ENCODE measurements at places on chromosomes 13 and 19. TPM values are rescaled to one million over a fixed set of nuclear protein-coding genes. Genes with fewer than 3 reads are reported as not detected.

PSG3 gene
- not detected for total RNA-seq

KIR2DL1 gene
- not detected for total RNA-seq

CD22 gene
- total RNA-seq, result 7.6 TPM

MRPS12 gene
- total RNA-seq, result 44.7 TPM

GNA15 gene
- total RNA-seq, result 28.2 TPM

ZNRF4 gene
- not detected for total RNA-seq

DZIP1 gene
- total RNA-seq, result 30.0 TPM

POSTN gene
- total RNA-seq, result 60.9 TPM

HSH2D gene
- 0.74 TPM for total RNA-seq

- H3K36me3 ChIP-seq, result no peaks in the 10 kb centered on the region
- H3K27me3 ChIP-seq, result no peaks in the 10 kb centered on the region
- H3K27ac ChIP-seq, result no peak overlapping the region
- DNase-seq, result no peak
- H3K4me3 ChIP-seq, result no peak overlapping the region
- H3K4me1 ChIP-seq, result no peaks in the 10 kb centered on the region
Measured at GRCh38 chr13:96690998-96691397, 303.3 kb downstream of the OXGR1 start.

DNA sequence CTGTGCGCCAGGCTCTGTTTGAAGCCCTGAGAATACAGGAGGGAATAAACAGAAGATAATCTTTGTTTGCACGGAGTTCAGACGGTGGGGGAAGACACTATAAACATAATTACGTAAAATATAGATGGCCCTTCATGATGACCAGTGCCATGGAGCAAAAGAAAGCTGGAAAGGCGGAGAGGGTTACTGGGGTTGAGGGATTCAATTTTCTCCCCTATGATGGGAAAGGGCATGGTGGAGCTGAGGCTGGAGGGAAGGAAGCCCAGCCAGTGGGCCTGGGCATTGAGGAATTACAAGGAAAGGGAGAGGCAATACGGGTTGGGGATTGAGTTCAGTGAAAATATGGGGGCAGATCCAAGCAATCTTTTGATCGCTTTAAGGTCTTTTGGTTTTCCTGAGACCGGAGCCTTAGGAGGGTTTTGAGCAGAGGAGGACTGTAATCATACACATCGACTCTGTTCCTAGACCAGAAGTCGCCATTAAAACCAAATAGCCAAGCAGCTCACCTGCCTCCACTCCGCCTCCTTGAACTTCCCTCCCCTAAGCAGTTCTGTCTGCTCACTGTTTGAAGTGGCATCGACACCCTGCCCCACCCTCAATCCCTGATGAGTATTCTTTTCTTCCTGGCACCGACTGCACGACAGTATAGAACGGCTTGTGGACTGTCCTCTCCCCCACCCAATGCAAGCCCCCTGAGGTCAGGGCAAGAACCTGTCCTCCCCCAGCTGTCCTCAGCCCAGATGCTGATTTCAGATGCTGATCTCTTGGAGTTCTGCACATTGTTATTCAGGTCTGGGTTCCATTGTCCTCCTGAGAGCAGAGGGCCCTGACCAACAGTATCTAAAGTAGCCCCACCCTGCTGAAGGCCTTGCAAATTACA is 813 bp upstream of the ZNF296 start:
- H3K27ac ChIP-seq, result peak overlapping the region; percentile 66
- no peak for DNase-seq
- peaks cover 53% of the 10 kb centered on the region for H3K4me1 ChIP-seq
- H3K4me3 ChIP-seq, result peak overlapping the region; percentile 63

DNA sequence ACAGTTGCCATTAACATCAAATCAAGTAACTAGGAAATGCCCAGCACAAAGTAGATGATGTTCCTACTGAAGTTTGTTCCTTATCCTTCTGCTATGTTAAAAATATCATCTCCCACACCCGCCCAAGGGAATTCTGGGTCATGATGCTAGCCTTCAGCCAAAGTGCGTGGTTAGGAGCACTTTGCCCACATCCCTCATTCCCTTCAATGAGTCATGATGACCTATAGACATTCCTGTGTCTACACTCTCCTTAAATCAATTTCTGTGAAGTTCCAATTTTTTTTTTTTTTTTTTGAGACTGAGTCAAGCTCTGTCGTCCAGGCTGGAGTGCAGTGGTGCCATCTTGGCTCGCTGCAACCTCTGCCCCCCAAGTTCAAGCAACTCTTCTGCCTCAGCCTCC is 17.0 kb downstream of the RXFP2 start:
- H3K27ac ChIP-seq, result no peak overlapping the region
- H3K36me3 ChIP-seq, result no peaks in the 10 kb centered on the region
- H3K4me3 ChIP-seq, result no peak overlapping the region
- DNase-seq, result no peak

- DNase-seq, result no peak
- H3K27ac ChIP-seq, result no peak overlapping the region
- H3K27me3 ChIP-seq, result no peaks in the 10 kb centered on the region
- H3K4me1 ChIP-seq, result no peaks in the 10 kb centered on the region
- H3K4me3 ChIP-seq, result no peak overlapping the region
Measured at GRCh38 chr13:96848286-96848685, 146.0 kb downstream of the OXGR1 start.

GRCh38 chr13:38494445-38494844 is 144.8 kb downstream of the UFM1 start:
- H3K4me1 ChIP-seq, result no peaks in the 10 kb centered on the region
- no peak overlapping the region for H3K4me3 ChIP-seq
- H3K36me3 ChIP-seq, result no peaks in the 10 kb centered on the region
- no peak overlapping the region for H3K27ac ChIP-seq
- no peaks in the 10 kb centered on the region for H3K27me3 ChIP-seq

- no peaks in the 10 kb centered on the region for H3K36me3 ChIP-seq
- peak overlapping the region; percentile 4 for H3K27ac ChIP-seq
- peaks cover 61% of the 10 kb centered on the region for H3K4me1 ChIP-seq
- H3K27me3 ChIP-seq, result no peaks in the 10 kb centered on the region
Measured at GRCh38 chr13:79490824-79491223, 9.9 kb downstream of the NDFIP2 start.

DNA sequence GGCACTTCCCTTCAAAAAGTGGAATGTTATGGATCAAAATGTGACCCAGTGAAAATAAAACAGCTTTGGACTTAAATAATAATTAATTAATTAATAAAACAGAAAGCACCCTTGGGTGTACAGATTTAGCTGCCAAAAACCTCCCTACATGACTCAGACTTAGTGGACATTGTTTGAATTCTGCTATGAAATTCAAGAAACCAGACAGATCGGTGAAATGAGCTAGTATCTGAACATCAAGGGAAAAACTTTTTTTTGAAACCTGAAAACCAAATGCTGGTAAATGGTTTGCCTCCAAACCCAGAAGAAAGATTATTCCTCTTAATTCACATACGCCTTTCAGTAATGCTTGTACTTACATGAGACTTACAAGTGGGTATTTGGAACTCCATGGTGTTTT is 33.5 kb downstream of the SOX21 start:
- H3K4me3 ChIP-seq, result no peak overlapping the region
- no peaks in the 10 kb centered on the region for H3K36me3 ChIP-seq
- no peak overlapping the region for H3K27ac ChIP-seq
- H3K27me3 ChIP-seq, result no peaks in the 10 kb centered on the region

DNA sequence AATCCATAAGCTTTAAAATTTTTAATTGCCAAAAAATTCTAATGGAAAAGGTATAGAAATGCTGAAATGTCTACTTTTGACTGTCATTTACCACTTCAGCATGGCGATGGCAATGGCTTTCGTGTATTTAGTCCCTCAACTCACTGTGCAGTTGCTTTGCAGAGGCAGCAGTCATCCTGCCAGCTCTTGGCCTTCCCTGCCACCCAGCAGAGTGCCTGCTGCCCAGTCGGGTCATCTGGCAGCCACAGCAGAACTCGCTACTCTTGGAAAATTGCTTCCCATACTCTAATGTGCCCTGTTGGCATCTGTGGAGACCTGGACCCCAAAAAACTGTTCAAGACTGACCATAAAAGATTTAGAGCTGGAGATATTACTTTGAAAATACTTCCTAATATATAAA is 383.2 kb downstream of the UQCRFS1 start:
- H3K36me3 ChIP-seq, result no peaks in the 10 kb centered on the region
- no peak for DNase-seq
- no peaks in the 10 kb centered on the region for H3K4me1 ChIP-seq
- H3K27me3 ChIP-seq, result no peaks in the 10 kb centered on the region
- no peak overlapping the region for H3K4me3 ChIP-seq
- no peak overlapping the region for H3K27ac ChIP-seq

DNA sequence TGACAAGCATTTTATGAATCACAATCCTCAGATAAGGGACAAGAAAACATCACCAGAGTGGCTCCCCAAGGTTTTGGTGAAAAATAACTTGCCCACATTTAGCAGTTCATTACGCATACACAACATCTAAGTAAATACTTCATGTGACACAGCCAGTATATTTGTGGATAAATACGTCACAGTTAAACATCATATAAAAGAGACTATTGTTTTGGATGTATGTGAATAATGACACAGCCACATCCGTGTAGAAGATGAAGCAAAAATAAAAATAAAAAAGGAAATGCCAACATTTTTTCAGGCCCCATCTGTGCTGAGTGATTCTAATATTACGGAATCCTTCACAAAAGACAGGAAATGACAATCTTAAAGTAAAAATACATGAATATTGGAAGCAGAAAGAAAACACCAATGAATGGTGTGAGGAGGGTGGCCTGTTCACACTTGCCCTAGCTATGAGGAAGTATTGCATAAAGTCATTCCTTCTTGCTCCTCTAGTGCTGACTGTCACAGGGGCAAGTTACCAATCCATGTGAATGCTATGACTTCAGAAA is 457.1 kb downstream of the KLF12 start:
- H3K27me3 ChIP-seq, result no peaks in the 10 kb centered on the region
- H3K4me3 ChIP-seq, result no peak overlapping the region
- H3K4me1 ChIP-seq, result no peaks in the 10 kb centered on the region
- peak overlapping the region; percentile 37 for H3K27ac ChIP-seq
- DNase-seq, result no peak

- no peak for DNase-seq
- H3K4me3 ChIP-seq, result no peak overlapping the region
- no peaks in the 10 kb centered on the region for H3K27me3 ChIP-seq
- H3K36me3 ChIP-seq, result no peaks in the 10 kb centered on the region
- no peak overlapping the region for H3K27ac ChIP-seq
Measured at GRCh38 chr13:21719463-21719862, 48.6 kb downstream of the FGF9 start.

- H3K4me1 ChIP-seq, result peaks cover 58% of the 10 kb centered on the region
- DNase-seq, result no peak
- no peak overlapping the region for H3K27ac ChIP-seq
- no peaks in the 10 kb centered on the region for H3K36me3 ChIP-seq
Measured at GRCh38 chr13:33186861-33187291, 98.7 kb downstream of the STARD13 start.

GRCh38 chr13:39406688-39407087 is 196.3 kb downstream of the LHFPL6 start:
- H3K27ac ChIP-seq, result no peak overlapping the region
- peaks cover 33% of the 10 kb centered on the region for H3K4me1 ChIP-seq
- no peaks in the 10 kb centered on the region for H3K36me3 ChIP-seq
- no peaks in the 10 kb centered on the region for H3K27me3 ChIP-seq

DNA sequence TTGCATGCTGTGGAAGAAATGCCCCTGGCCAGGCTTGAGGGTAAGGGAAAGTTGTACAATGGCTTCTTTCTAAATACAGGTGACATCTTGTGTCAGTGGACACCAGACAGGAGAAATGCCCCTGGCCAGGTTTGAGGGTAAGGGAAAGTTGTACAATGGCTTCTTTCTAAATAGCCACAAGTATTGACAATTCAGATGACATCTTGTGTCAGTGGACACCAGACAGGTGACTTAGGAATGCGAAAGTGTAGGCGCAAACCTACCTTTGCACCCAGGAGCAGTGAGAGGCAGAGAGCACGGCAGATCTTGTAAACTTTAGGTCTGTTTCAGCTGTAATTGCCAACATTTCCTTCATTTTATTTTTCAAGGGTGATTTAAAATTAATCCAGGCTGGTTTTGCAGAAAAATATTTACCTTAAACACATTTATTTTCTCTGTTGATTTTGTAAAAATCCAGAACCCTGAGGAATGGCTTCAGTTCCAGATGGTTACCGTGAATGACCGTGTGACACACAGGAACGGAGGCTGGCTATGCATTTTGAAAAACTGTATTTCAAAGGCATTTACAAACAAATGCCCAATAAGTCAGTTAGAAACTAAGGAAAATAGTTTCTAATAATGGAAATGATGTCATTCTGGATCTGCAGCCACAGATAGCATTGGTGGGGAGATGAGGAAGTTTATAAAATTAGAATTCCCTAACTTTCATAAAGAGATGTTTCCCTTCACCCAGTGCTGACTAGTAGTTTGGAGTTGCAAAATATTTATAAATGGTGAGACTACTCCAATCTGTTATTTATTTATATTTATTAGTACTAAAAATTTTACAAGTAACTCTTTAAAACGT is 34.9 kb downstream of the TNFSF13B start:
- no peak for DNase-seq
- no peak overlapping the region for H3K27ac ChIP-seq
- no peaks in the 10 kb centered on the region for H3K27me3 ChIP-seq
- H3K4me1 ChIP-seq, result no peaks in the 10 kb centered on the region
- no peak overlapping the region for H3K4me3 ChIP-seq
